ENCODE measurements at places on chromosomes 11 and 22. TPM values are rescaled to one million over a fixed set of nuclear protein-coding genes. Genes with fewer than 3 reads are reported as not detected.

CDC45 gene
- 3.2 TPM for total RNA-seq

OR10V1 gene
- not detected for total RNA-seq

DNA sequence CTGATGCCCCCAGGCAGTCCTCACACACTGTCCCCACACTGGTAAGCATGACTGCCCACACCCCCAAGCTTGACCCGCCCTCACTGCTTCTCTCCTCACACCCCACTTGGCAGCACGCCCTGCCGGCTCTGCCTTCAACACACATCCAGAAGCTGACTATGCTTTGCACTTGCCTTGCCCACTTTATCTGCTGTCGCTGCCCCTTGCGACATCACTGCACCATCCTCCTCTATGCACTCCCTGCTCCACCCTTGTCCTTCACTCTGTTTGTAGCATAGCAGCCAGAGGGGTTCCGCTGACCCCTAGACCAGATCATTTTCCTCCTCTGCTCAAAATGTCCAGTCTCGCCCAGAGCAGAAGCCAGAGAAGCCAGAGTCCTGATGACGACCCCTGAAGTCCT is 25.3 kb upstream of the SLC25A1 start:
- no peak overlapping the region for H3K4me3 ChIP-seq
- no peak overlapping the region for H3K27ac ChIP-seq
- H3K36me3 ChIP-seq: no peaks in the 10 kb centered on the region
- DNase-seq: no peak

DNA sequence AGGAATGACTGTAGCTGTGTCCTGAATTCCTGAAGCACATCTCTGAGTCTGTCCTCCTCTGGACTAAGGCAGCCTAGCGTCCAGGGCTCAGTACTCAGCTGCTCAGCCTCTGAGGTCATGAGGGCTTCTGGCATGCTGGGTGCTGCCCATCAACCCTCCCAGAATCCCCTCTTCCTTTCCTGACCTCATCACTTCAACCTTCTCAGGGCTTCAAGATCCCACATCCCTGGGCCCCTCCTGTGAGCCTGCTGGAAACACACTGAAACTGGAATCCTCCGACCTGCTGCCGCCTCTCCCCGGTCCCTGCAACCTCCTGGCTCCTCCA is 803 bp downstream of the KRTAP5-8 start:
- H3K36me3 ChIP-seq: no peaks in the 10 kb centered on the region
- H3K27me3 ChIP-seq: no peaks in the 10 kb centered on the region
- H3K4me3 ChIP-seq: no peak overlapping the region
- H3K27ac ChIP-seq: no peak overlapping the region

CHRNA10 gene
- 1.9 TPM for total RNA-seq

- H3K4me1 ChIP-seq: no peaks in the 10 kb centered on the region
- no peak overlapping the region for H3K4me3 ChIP-seq
- H3K27me3 ChIP-seq: no peaks in the 10 kb centered on the region
- DNase-seq: no peak
- H3K36me3 ChIP-seq: no peaks in the 10 kb centered on the region
These were observed 356.2 kb downstream of the GRM5 start for GRCh38 chr11:88709567-88709966.

GRCh38 chr11:122807731-122808477 is 30.4 kb upstream of the CRTAM start:
- no peaks in the 10 kb centered on the region for H3K27me3 ChIP-seq
- H3K27ac ChIP-seq: no peak overlapping the region
- DNase-seq: no peak
- no peak overlapping the region for H3K4me3 ChIP-seq
- H3K4me1 ChIP-seq: no peaks in the 10 kb centered on the region

DNA sequence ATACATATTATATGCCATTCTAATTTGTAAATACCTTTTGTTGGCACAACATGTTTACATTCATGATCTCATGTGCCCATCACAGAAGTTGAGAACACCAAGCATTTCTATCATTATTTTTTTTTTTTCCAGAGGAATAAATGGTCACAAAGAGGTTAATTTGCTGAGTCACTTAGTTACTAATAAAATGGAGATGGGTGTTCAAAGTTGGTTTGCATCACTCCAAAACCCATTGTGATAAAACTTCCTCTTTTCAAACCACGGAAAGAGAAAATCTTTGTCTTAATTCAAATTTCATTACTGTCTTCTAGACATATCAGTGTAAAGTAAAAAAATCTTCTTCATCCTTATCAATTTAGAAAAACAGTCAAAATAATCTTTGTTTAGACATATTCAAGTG is 636.8 kb upstream of the CCDC179 start:
- H3K4me3 ChIP-seq: no peak overlapping the region
- no peak overlapping the region for H3K27ac ChIP-seq
- H3K27me3 ChIP-seq: no peaks in the 10 kb centered on the region
- no peaks in the 10 kb centered on the region for H3K36me3 ChIP-seq
- no peaks in the 10 kb centered on the region for H3K4me1 ChIP-seq

DNA sequence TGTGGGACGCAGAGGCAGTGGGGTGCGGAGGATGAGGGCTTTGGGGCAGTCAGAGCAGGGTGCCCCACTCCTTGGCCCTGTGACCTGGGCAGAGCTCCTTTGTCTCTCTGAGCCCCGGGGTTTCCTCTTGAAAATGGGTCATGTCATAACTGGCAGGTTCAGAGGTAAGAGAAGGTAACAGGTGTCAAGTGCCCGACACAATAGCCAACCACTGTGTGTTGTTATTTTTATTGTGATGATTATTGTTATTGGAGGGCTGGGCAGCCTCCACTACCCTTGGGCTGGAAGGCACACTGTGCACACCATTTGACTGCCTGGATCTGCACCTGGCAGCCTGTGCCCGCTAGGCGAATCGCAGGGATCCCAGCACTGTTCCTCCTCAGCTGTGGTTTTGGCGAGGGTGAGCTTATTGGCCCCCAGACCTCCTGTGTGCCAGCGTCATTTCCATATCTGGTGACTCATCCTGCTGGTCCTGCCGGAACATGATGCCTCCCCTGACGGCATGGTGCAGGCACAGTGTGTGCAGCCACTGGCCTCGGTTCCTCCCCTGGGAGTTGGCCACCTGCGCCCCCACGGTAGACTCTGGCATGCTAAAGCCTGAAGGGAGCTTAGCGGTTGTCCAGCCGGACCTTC is 15.4 kb upstream of the SOX10 start:
- no peak overlapping the region for H3K4me3 ChIP-seq
- no peak for DNase-seq
- H3K4me1 ChIP-seq: peaks cover 9% of the 10 kb centered on the region
- no peak overlapping the region for H3K27ac ChIP-seq
- no peaks in the 10 kb centered on the region for H3K36me3 ChIP-seq

All from Peyer's patch (tissue), 4 donors.